ENCODE measurements at places on chromosomes 1 and 21. TPM values are rescaled to one million over a fixed set of nuclear protein-coding genes. Genes with fewer than 3 reads are reported as not detected.

DNA sequence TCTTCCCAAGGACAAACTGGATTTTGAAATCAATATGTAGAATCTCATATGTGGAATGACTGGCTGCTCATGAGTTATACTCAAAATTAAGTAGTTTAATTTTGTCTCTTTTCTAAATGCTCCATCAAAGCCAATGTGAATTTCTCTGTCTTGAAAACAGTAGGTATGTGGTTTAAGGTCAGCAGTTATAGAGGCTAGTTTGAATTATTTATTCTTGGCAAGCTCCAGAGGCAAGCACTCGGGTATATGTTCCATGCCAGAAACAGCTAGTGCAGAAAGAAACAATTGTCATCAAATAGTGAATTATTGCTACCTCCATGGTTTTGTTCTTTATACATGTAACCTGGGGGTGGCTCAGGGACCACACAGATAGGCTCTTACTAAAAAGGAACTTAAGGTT lies 63.5 kb downstream of the LRIG2 start:
- DNase-seq: no peak

- DNase-seq: no peak
These were observed 2084.5 kb downstream of the MRPL39 start for GRCh38 chr21:23522751-23523150.

- DNase-seq: no peak
These were observed 11.3 kb upstream of the TNFRSF25 start for GRCh38 chr1:6477039-6477820.

Gene C8B
- not detected for total RNA-seq

Gene KIAA0040
- 69.7 TPM for total RNA-seq
